ENCODE measurements at places on chromosomes 6 and 20.

DNA sequence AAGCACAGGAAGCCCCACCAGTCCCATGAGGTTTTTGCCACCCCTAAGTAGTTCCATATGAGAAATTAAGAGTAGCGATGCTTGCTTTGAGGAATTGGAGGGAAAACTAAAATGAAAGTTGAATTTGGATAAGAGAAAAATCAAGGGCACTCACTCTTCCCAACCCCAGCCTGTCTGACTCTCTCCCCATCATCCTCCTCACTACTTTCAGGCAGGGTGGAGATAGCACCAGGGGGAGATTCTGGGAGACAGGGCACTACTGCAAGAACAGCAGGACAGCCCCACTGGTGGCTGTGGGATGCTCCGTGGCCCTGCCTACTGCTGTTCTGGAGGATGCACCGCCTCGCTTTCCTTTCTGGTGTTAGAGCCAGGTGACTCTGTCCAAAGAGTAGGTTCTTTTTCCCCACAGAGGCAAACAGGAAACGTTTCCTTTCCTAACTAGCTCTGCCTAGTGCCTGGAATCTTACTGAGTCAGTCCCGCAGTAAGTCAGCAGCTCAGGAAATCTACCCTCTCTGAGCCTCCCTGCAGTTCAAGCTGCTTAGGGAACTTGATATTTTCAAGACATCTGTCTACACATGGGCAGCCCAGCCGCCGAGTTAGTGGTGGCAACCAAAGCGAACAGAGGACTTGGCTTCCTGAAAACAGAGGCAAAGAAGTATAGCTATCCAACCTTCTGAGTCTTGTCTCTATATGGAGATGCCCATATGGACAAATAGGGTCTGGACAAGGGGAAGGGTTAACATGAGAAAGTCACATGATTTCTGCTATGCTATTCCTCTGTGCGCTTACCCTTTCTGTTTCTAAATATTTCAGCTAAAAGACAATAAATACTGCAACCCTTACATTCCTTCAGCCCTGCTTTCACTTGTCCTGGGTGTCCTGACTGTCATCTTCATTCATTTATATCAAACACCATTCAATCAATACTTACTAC, 11.4 kb downstream of the HLA-E start:
- peak; percentile 54 for DNase-seq

DNA sequence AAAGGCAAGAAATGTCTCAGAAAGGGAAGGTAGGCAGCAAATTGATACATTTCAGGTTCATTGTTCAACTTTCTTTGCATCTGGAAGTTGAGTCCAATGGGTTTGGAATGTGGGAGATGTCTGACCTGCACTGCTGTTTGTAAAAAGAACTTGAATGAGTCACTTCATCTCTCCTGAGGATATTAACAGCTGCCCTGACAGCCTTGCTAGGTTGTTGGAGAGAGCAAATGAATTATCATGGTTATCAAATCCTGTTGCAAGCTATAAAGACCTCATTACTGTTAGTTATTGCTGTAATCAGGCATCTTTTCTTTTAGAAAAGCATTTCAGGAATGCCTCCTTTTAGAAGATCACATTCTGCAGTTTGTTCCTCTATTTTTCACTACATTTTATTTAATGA, 23.0 kb upstream of the FLRT3 start:
- peak; percentile 45 for DNase-seq

DNA sequence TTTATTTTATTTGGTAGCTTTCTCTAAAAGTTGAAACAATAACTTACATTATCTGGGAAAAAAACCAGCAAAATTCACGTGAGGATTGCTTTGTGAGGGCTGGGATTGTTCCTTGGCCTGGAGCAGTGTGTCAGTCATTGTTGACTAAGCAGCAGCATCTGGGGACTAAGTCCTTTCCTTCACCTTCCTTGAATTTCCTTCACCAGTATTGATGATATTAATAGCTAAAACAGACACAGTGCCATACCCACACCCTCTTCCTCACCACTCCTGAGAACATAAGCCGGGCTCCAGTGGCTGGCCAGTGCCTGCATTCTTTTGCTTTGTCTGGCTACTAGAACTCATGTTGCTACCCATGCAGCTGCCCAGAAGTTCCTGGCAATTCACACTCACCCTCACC, 23.7 kb downstream of the PLCB1 start:
- no peak for DNase-seq

GRCh38 chr6:148548065-148548748, 198.6 kb upstream of the UST start:
- peak; percentile 35 for DNase-seq

DNA sequence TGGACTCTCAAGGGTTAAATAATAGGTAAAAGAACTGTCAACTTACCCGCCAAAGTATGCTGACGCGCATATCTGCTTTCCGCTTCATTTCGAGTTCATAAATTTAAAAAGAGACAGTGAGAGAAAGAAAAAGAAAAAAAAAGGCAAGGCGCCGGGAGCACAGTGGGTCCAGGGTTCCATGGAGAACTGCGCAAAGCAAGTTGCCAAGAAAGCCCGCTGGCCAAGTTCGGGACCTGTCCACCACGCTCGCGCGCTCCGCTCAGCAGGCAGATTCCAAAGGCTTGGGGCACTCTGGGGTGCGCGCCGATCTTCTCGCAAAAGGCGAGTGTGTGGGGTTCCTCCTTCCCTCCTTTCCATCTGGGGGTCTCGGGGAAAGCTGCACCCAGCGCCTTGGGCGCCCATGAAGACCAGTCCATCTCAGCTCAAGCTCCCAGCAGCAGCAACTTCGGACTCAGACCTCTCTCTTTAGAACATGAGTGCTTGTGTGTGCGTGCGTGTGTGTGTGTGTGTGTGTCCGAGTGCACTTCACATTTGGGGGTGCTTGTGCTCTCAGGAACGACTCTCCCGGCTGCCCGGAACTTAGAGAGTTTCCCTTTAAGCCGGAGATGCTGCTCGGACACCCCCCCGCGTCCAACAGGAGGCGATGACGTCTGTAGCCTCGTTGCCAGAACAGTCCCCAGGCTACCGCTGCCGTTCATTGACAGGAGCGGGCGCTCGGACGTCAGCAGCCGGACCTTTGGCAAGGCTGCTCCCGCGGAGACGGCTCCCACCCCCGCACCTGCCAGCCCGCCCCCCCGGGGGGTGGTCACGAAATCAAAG, 180.0 kb downstream of the TBXT start:
- DNase-seq: peak; percentile 77

GRCh38 chr6:28609672-28610071, 84.0 kb downstream of the GPX5 start:
- no peak for DNase-seq

GRCh38 chr20:51731731-51732095, 36.5 kb downstream of the ATP9A start:
- peak; percentile 45 for DNase-seq

GRCh38 chr20:37833221-37833896, 69.6 kb upstream of the VSTM2L start:
- no peak for DNase-seq

DNA sequence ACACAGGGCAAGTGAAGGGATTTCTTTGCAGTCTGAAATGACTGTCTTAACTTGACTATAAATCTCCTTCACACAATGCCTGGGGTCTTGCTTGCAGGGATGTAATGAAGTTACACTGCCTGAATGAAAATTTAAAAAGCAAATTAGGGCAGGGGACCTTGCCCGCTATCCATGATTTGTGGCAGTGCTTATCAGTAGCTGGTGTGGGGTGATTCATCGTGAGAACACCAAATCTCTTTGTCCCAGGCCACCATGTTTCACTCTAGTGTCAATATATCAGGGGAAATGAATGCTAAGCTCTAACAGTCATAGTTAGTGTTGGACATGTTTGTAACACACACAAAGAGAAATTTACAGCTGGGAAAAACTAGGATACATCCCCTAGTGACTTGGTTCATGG, 713.7 kb upstream of the EPHA7 start:
- no peak for DNase-seq

GRCh38 chr6:137076277-137077068, 31.7 kb upstream of the IL20RA start:
- DNase-seq: peak; percentile 43

- no peak for DNase-seq
Measured at GRCh38 chr6:68235326-68235784, 399.7 kb upstream of the ADGRB3 start.

DNA sequence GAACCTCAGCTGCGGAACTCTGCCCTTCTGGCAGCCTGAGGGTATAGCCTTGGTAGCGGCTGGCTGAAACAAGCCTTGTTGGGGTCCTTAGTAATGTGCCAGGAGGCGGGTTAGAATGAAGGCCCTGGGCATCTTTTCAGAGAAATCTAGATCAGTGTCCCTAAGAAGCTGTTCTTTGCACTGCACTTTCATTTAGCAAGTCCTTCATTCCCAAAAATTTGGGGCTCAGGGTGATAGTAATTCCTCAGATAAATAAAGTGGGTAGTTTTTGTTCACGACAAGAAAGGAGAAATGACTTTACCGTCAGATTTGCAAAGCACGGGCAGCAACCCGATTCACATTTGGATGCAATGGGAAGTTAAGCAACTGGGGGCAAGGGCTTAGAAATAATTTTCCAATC, 3.2 kb downstream of the INSM1 start:
- DNase-seq: no peak

- DNase-seq: peak; percentile 67
Measured at GRCh38 chr6:44650947-44651346, 263.4 kb downstream of the CDC5L start.

DNA sequence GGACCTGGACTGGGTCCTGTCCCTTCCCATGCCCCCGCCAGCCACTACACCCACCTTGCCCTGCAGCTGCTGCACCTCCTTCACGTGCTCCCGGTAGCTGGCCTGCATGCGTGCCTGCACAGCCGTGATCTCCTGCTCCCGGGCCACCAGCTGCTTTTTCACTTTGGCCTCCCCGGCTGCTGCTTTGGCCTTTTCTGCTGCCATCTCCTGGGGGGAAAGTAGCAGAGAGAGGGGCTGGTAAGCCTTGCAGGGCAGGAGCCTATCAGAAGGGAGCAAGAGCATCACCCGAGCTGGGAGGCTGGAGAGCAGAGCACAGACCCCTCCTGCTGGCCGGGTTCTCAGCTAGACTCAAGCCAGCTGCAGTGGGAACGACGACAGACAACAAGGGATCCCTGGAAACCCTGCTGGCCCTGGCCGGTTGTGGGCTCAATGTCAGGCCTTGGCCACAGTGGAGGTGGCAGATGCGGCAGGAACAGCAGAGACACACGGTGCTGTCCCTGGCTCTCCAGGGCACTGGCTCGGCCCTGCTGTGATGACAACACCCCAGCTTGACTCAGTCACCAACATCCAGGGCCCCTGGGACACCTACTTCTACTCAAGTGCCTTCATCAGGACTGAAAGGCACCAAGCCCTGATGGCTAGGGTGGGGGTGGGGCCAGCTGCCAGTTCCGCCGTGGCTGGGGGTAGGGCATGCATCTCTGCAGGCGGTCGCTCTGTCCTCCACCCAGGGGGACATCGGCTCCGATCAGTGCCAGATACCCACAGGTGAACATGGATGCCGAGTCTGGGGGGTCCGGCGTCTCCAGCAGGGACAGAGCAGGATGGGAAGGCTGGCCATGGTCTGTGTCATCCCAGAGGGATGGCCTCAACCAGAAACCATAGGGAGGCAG, 45.3 kb downstream of the RRBP1 start:
- no peak for DNase-seq

Data from fibroblast of skin of right quadriceps (primary cell).